ENCODE measurements at places on chromosomes 13 and 19. TPM values are rescaled to one million over a fixed set of nuclear protein-coding genes. Genes with fewer than 3 reads are reported as not detected.

Gene KLF2
- 1.1 TPM for total RNA-seq

- no peak for DNase-seq
Observed at GRCh38 chr19:49855277-49855675, 4.3 kb downstream of the PTOV1 start.

- DNase-seq, result no peak
Observed at GRCh38 chr13:21235174-21235573, 58.7 kb downstream of the MRPL57 start.

Gene MAB21L1
- 0.15 TPM for total RNA-seq

DNA sequence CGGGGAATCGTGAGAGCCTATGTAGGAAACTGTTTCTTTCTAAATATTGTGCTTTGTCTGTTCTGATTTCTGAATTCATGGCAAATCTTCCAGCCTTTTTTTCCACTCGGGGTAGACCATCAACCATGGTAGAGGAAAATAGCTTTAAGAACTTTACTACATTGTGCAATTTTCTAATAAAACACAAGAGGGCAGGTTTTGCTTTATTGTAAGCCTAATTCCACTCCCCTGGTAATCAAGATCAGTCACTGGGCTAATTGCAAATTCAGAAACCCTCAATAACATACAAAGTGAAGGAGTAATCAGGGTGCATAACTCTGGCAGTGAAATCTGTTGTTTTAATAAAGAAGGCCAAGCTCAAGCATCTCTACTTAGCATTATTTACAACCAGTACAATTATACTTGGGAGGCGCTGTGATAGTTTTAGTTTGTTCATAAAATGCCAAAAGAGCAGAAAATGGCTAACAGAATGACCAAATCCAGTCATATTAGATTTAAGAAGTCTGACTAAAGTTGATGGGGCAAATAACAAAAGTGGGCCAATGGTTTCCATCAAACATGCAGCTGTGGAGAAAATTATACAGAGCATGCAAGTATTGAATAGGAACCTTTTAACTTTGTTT, 43.8 kb downstream of the DCT start:
- no peak for DNase-seq

DNA sequence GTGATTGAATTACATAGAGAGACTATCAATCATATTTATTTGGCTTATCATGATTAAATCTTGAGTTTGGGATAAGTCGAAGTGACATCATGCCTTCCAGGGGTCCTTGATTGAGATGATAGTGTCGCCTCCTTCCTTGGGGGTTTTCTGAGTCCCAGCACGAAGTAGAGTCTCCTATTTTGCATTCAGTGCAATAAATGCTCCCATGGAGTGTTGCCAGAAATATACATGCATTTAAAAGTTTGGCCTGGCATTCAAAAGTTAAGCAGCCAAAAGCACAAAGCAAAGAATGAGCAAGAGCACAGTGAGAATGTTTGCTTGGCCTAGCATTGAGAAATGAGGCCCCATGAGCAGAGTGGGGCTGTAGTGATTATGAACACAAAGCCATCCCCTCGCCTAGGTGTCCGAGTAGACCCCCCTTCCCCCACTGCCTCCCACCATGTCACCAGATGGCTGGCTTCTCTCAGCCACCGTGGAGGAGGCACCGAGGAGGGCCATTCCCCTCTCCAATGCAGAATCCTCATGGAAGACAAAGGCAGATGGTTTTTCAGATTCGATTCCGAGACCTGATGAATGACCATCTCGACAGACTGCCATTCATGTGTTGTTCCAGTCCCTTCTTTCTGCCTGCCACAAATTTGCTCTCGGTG, 58.8 kb upstream of the UBL3 start:
- DNase-seq, result no peak

DNA sequence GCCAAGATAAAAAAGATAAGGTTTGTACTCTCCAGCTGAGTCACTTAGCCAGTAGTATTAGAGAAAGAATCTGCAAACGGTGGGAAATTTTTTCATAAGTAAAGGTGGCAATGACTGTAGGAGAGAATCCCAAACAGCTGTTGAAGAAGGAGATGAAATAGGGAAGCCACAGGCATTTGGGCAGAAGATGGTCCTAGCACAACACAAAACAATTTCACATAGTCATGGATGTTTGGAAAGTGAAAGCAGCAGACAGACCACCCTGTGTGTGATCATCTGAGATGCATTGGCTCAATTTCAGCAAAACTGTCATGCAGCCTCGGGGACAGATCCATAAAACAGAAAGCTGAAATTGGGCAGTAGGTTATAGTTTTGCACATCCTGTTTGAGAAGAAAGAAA, 2832.4 kb downstream of the PCDH9 start:
- DNase-seq, result no peak

- no peak for DNase-seq
Observed at GRCh38 chr19:13381827-13382632, 124.2 kb downstream of the CACNA1A start.

Gene CYP4F11
- not detected for total RNA-seq

DNA sequence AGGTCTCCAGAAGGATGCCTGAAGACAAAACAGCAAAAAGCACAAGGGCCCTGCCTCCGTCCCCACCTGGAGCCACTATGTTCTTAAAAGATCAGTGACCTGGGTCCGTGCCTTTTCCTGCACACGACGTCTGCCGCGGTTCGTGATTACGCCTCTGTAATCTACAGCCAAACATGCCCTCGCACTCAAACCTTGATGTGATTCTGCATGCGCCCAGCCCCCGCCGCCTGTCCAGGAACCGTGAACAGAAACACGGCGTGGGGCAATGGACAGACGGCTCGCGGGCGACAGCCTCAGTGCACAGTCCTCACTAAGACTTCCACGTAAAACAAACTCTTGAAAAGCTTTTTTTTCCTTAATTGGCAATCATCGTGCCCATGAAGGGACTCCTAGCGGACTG, 15.5 kb downstream of the C13orf46 start:
- no peak for DNase-seq

Gene MTIF3
- 42.0 TPM for total RNA-seq

DNA sequence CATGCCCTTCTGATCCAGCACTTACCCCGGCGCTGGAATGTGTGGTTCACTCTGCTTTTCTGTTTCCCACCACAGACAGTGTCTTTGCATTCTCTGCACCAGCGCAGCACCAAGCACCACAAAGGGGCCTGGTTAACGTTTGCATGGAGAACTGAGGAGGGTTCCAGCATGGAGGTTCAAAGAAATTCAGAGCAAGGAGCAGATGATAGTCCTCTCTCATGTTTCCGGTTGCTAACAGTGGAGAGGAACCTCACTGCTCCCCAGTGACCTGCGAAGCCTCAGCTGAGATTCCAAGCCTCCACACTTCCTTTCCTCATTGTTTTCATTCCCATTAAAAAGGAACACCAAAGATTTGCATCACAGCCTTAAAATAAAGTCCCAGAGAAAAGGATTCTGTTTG, 99.7 kb downstream of the STARD13 start:
- no peak for DNase-seq

- no peak for DNase-seq
Observed at GRCh38 chr19:28497137-28497536, 715.8 kb downstream of the UQCRFS1 start.

DNA sequence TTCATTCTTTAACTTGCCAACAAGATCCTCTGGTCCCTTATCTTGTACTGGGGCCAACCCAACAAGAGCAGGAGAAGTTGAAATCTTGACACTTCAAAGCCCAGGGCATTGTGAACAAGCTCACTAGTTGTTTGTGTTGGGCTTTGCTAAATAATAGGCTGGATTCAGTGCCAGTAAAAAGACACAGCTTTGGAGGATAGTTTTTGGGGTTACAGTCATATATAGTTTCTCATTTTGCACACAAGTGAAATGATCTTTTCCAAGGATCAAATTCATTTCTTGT, 30.3 kb upstream of the LRCH1 start:
- no peak for DNase-seq

Gene ZNF701
- total RNA-seq, result 40.3 TPM

DNA sequence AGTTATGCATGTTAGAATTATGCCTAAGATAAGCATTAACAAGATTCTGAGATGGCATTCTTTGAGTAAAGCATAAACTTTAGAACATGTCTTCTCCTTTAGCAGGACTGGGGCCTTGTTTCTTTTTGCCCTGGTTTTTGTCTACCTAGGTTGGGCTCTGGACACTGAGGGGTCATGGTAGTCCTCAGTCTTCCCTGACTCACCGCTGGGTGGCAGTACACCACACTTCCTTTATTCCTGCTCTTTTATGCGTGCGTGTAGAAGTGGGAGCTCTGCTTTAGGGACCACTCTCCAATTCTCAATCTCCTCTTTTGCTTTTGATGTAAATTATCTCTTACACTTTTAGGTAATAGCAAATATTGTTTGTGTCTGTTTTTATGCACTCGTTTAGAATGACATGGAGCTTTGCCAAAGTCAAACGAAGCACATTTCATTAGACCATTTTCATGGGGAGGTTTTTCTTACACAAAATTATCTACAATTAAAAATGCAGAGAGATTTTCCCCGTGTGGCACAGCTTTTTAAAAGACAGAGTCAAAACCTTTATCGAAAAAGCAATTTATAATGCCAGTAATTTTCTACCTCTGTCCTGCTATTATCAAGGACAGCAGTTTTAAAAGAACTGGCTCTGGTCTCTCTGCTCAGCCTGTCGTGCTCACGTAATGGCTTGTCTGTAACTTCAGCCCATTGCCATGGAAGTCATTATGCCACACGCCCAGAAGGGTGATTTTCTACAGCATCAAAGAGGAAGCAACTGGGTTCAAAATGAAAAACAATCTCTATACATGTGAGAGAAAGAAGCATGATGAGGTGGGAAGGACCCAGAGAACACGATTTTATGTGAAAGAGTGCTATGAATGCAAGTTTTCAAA, 413.9 kb downstream of the COG6 start:
- peak; percentile 78 for DNase-seq

DNA sequence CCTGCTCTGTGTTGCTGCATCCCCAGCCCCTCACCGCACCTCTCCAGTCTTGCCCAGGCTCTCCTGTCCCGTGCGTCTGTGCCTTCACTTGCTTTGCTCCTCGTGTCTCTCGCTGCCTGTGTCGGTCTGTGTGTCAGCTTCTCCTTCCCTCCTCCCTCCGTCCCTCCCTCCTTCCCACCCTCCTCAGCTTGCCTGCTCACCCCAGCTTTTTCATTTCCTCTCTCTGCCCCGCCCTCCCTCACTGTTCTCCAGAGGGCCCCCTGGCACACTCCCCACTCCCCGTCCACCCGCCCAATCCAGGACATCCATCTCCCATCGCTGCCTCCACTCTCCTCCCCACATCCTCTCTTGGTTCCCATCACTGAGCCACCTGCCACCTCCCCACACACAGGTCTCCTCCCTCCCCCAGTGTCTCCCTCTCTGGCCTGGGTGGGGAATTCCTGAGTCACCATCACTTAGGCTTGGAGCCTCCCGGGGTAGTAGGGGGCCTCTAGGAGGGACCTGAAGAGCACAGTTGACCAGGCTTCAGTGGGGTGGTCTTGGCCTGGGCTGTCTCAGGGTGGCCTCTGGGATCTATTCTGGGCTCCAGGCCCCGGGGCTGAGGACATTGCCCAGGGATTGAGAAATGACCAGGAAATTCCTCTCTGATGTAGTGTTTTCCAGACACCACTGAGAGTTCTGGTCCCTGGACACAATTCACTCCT, at the start of gene PTGIR:
TSS of gene PTGIR (minus strand) at position 132 of the 704 bp plus-strand sequence. CDS start 864 bp downstream, outside the sequence.
- no peak for DNase-seq
